ENCODE measurements at places on chromosomes 4 and X. TPM values are rescaled to one million over a fixed set of nuclear protein-coding genes. Genes with fewer than 3 reads are reported as not detected.

GRCh38 chr4:113537203-113537602 lies 224.3 kb downstream of the CAMK2D start:
- no peak for DNase-seq

DNA sequence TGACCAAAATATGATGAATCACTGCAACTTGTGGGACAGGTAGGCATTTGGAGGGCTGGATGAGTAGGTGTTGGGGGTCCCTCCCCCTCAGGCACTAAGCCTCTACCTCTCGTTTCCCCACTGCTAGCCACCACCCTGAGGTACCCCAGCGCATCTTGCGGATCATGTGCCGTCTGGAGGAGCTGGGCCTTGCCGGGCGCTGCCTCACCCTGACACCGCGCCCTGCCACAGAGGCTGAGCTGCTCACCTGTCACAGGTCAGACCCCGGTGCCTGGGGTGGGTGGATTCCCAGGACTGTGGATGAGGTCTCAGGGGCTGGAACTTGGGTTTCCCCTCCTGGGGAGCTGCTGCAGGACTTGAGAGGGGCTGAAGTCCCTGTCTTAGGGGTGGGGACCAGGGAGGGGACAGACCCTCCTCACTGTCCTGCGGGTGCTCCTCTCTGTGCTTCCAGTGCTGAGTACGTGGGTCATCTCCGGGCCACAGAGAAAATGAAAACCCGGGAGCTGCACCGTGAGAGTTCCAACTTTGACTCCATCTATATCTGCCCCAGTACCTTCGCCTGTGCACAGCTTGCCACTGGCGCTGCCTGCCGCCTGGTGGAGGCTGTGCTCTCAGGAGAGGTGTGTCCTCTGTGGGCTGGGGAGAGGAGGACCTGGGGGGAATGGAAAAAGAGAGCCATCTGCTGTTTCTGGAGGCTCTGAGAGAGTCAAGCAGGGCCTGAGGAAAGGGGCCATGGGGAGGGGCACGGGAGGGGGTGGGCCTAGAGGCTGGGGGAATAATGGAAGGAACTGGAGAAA lies 10.1 kb upstream of the ERAS start:
- no peak for DNase-seq

DNA sequence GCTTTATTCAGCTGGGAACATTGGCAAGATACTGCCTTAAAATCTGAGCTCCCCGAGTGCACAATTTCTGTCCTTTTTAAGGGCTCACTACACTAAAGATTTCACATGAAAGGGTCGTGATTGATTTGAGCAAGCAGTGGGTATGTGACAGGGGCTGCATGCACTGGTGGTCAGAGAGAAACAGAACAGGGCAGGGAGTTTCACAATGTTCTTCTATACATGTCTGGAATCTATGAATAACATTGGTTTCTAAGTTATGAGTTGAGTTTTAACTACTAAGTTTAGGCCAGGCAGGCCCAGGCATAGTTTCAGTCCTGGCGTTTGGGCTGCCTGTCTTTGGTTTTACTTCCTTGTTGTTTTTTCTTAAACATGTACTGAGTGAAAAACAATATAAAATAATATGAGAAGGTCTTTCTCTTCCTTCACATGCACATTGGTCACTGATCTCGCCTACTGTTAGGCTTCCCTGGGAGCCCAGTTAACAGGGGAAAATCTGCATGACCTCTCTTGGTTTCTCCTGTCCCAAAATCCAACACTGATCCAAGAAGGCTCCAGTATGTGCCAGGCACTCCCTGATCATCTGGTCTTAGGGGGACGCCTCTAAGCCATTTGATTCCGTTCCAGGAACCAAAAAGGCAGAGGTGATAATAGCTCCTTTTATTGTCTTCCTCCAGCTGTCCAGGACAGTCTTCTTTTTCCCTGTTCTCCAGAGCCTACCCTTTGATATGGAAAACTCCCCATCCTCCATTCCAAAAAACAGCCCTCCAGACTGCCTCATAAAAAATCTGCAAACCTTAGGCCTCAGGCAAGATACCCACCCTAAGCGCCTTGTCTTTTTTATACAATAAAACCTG lies at the start of gene UGT2B17:
Gene UGT2B17, minus strand, starts transcription at position 51 of the 854 bp plus-strand sequence. CDS start 7,838 bp downstream, outside the sequence.
- no peak for DNase-seq

- DNase-seq: no peak
These were observed 20.3 kb upstream of the GTPBP6 start for GRCh38 chrX:338836-339400.

- DNase-seq: no peak
These were observed 14.4 kb downstream of the PPEF1 start for GRCh38 chrX:18721683-18722499.

TBL1X gene
- 0.89 TPM for polyA plus RNA-seq

IL13RA1 gene
- 34.3 TPM for polyA plus RNA-seq

RNF175 gene
- polyA plus RNA-seq: 0.72 TPM

GRCh38 chr4:7299908-7300710 lies 107.8 kb downstream of the SORCS2 start:
- DNase-seq: no peak

GRCh38 chr4:163810755-163811154 lies 316.3 kb downstream of the TMA16 start:
- no peak for DNase-seq

DNA sequence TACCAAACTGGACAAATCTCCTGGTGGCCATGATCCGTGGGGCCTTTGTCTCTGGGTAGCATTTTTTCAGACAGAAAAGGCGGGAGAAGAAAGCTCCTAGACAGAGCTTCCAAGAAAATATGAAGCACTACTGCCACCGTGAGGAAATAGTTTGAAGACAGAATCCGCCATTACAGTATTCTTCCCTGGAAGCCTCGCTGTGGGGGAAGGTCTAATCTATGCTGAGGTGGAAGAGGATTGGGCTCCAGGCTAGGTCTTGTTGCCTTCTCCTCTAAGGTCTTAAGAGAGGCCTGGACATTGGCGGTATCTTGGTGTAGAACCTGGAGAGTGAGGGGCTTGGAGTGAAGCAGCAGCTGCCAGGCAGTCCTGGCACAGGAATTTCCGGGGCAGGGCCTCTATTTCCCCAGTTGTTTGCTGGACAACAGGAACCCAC lies 218.9 kb downstream of the OR13H1 start:
- DNase-seq: no peak

DNA sequence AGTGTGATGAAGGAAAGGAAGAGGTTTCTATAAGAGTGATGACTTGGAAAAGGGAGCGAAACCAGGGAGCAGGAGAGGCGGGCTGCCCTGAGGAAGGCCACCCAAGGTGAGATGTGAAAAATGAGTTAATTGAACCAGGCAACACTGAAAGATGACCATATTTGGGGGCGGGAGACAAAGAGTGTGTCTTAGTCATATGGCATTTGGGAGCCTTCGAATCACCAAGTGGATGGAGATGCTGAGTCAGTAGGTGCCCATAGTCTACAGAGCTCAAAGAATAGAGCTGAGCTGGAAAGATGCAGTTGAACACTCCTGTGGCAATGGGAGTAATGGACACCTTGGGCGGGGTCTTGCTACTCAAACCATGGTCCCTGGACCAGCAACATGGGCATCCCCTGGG lies 8.3 kb upstream of the TLR8 start:
- no peak for DNase-seq

GRCh38 chr4:125826801-125827695 lies 512.3 kb downstream of the FAT4 start:
- no peak for DNase-seq

- no peak for DNase-seq
These were observed 234.5 kb downstream of the MAML3 start for GRCh38 chr4:139919521-139919920.

GRCh38 chrX:143363419-143363818 lies 153.9 kb downstream of the SPANXN3 start:
- no peak for DNase-seq

DNA sequence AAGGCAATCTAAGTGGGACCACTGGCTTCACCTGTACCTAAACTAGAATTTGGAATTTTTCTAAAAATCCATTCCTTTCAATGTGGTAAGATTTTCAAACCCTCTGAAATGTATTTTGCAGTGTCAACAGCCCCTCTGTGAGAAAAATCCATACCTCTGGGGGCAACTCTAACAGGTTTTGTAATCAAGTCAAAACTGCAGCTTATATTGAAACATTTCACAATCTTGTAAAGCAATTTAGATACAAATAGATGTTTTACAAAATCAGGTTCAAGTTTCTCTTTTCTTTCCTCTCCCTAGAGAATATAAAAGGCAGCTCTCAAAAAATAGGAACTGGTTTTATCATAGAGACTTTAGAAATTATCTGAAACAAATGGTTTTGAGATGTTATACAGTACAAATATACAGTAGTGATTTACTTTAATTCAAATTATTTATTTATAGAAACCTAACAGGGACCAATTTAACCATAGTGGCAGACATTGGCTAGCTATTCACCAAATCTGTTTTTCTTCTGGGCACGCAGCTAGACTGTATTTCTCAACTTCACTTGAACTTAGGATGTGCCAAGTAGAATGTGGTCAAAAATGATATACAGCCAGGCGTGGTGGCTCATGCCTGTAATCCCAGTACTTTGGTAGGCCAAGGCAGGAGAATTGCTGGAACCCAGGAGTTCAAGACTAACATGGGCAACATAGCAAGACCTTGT lies 36.3 kb upstream of the SPINK2 start:
- no peak for DNase-seq

DNA sequence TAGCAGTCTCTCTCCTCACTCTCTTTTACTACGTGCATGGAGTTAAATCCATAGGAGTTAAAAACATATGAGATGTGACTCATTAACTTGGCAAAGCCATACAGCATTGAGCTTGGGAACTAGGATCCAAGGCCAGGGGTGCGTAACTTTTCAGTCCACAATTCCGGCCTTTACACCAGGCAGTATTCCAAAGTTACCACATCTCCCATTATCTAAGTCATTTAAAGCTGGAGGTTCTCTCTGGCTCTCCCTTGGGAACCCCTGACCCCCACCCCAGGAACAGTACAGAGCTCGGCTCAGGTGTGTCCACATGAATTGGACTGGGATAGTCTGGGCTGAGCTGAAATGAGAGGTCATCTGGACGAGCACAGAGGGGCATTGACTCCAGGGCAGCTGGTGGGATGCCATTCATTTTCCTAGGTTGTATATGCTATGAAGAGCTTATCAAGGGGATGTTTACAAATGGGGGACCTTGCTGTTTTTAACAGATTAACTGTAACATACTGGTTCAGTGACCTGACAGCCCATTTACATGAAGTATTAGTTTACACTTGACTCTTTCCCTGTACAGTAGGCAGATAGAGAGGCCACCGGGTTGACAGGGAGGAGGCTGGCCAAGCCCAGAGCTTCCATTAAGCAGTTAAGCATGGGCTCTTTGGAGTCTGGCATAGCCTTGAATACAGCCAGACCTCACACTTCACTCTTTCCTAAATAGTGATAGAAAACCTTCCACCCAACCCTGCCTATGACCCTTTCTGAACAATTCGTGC lies 128.8 kb downstream of the RAB28 start:
- DNase-seq: no peak

SOX3 gene
- not detected for polyA plus RNA-seq

All from small intestine (tissue), 16 donors.